ENCODE measurements at places on chromosomes 1 and 21. TPM values are rescaled to one million over a fixed set of nuclear protein-coding genes. Genes with fewer than 3 reads are reported as not detected.
A peak's percentile ranks its signal among the peaks of the same experiment; 100 is the strongest.

- H3K27ac ChIP-seq: no peak overlapping the region
- H3K27me3 ChIP-seq: no peaks in the 10 kb centered on the region
- no peak overlapping the region for H3K4me3 ChIP-seq
- H3K36me3 ChIP-seq: no peaks in the 10 kb centered on the region
Observed at GRCh38 chr1:26351590-26352337, 2.2 kb downstream of the CRYBG2 start.

- H3K4me3 ChIP-seq: no peak overlapping the region
- peaks cover 5% of the 10 kb centered on the region for H3K4me1 ChIP-seq
Observed at GRCh38 chr1:3614755-3615742, 3.7 kb upstream of the MEGF6 start.

DNA sequence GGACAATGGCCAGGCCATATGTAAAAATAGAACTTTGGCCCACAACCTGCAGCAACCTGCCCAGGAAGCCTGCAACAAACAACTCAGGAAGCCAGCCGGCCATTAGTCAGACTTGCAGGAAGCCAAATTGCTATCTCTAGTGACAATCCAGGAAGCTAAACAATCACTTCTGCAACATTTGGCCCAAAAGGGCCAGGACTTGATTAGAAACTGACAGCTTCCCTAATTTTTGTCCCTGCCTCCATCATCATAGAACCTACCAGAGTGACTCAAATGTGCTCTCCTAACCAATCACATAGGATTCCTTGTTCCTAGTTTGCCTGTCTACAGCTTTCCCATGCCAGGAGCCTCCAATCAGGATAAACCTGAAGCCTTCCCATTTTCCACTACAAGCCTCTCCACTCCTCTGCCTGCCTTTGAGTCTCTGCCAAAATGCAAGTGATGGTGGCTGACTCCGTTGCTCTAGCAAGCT lies 639.3 kb downstream of the PTPRU start:
- DNase-seq: peak; percentile 39
- no peaks in the 10 kb centered on the region for H3K4me1 ChIP-seq
- H3K4me3 ChIP-seq: no peak overlapping the region
- H3K27me3 ChIP-seq: no peaks in the 10 kb centered on the region

GRCh38 chr1:192904438-192904895 lies 95.6 kb downstream of the RGS2 start:
- no peaks in the 10 kb centered on the region for H3K27me3 ChIP-seq
- H3K4me3 ChIP-seq: no peak overlapping the region
- H3K4me1 ChIP-seq: no peaks in the 10 kb centered on the region
- peak; percentile 4 for DNase-seq

DNA sequence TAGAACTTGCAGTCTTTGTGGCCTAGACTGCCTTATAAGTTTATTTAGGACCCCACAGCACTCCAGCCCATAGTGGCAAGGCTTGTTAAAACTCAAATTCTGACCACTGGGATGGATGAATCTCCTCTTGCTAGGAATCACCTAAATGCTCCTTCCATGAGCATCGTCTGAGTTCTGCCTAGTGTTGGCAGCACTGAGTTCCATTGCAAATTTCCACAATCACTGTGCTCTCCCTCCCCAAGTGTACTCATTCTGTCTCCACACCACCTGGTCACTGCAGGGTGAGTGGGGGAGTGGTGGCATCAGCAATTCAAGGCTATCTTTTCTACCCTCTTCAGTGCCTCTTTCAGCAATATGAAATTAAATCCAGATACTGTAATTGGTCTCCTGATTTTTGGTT lies 46.7 kb upstream of the PTBP2 start:
- no peak overlapping the region for H3K27ac ChIP-seq
- no peaks in the 10 kb centered on the region for H3K27me3 ChIP-seq
- H3K4me1 ChIP-seq: no peaks in the 10 kb centered on the region

DNA sequence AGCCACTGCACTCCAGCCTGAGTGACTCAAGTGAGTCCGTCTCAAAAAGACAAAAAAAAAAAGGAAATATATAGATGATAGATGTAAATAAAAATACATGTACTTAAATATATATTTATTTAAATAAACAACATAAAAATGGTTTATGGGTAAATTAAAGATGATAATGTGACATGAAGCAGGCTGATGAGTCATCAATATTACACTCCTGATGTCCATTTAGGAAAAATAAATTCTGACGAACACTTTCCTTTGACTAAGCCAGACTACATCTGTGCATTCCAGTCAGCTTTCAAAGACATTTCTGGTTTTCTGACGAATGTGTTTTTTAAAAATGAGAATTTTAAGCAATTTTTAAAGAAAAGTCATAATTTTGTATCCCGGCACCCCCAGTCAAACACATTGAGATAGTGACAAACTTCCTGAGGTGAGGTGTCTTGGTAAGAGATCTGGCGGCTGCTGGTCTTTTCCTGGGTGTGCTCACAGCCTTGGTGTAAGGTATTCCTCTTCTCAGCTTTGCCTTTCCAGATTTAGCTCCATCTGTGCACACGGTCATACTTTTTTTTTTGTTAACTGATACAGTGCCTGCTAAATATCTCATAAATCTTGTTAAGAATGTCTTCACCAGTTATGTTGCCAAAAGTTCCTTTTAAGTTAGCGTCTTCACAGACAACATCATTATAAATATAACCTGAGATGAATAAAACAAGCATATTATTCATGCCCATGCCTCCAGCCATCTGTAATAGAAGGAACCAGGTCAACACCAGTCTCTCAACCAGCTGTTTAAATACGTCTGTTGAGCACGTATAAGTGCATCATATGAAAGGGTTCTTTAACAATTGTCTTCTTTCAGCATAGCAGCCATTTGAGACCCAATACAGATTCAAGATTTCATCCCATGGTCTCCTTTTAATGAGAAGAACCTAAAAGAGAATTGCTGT lies 214.5 kb upstream of the PLD5 start:
- no peaks in the 10 kb centered on the region for H3K36me3 ChIP-seq
- H3K4me1 ChIP-seq: no peaks in the 10 kb centered on the region
- no peaks in the 10 kb centered on the region for H3K27me3 ChIP-seq
- DNase-seq: no peak

DNA sequence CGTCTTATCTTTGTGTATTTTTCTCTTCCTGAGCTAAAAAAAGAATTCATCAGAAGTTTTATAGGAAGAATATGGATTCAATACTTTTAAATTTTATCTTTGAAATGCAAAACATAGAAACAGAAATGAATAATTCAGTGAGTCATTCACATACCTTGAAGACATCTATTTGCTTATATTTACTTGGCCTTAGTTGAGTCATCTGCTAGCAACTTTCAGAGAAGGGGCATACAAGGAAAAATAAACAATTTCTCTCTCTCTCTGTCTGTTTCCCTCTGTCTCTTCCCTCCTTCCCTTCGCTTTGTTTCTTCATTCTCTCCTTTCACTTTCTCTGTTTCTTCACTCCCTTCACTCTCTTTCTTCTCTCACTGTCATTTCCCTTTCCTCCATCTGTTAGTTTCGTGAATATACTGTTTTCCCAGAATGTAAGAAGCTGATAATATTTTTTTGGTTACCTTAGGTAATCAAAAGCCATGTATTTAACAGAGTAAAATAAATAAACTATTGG lies 477.2 kb downstream of the BRINP3 start:
- no peak overlapping the region for H3K27ac ChIP-seq
- H3K36me3 ChIP-seq: no peaks in the 10 kb centered on the region
- H3K4me1 ChIP-seq: no peaks in the 10 kb centered on the region
- H3K27me3 ChIP-seq: no peaks in the 10 kb centered on the region
- no peak for DNase-seq

- peaks cover 83% of the 10 kb centered on the region for H3K36me3 ChIP-seq
- no peaks in the 10 kb centered on the region for H3K27me3 ChIP-seq
- DNase-seq: no peak
Observed at GRCh38 chr1:214377886-214378285, 96.9 kb downstream of the SMYD2 start.

GRCh38 chr1:79738101-79738500 lies 731.6 kb upstream of the ADGRL4 start:
- no peaks in the 10 kb centered on the region for H3K4me1 ChIP-seq
- DNase-seq: no peak
- no peaks in the 10 kb centered on the region for H3K36me3 ChIP-seq
- no peaks in the 10 kb centered on the region for H3K27me3 ChIP-seq
- H3K27ac ChIP-seq: no peak overlapping the region
- no peak overlapping the region for H3K4me3 ChIP-seq

DNA sequence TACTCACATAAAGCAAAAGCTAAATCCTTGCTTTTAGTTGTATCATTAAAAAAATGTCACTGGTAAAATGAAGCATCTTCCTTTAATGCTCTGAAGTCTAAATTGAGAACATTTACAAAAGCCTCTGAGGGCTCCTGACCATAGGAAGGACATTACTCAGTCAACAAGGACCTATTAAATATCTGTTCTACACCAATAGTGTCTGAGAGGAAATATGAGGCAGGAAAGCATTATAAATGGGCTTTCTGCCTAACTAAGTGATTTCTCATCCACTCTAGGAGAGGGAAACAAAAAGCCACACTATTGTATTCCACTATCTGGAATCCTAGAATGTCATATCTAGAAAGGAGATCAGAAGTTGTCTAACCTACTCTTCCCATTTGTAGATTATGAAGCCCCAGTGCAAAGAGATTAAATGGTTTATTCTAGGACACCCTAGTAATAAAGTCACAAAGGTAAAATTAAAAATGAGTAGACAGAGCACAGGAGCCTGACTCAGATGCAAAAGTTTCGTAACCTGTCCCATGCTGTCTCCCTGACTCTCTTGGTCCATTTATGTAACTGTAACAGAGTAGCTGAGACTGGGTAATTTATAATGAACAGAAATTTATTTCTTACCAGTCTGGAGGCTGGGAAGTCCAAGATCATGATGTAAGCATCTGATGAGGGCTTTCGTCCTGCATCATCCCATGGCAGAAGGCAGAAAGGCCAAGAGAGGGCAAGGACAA lies 17.6 kb downstream of the RGS1 start:
- no peaks in the 10 kb centered on the region for H3K4me1 ChIP-seq
- DNase-seq: no peak
- H3K36me3 ChIP-seq: no peaks in the 10 kb centered on the region
- no peaks in the 10 kb centered on the region for H3K27me3 ChIP-seq
- H3K4me3 ChIP-seq: no peak overlapping the region

DNA sequence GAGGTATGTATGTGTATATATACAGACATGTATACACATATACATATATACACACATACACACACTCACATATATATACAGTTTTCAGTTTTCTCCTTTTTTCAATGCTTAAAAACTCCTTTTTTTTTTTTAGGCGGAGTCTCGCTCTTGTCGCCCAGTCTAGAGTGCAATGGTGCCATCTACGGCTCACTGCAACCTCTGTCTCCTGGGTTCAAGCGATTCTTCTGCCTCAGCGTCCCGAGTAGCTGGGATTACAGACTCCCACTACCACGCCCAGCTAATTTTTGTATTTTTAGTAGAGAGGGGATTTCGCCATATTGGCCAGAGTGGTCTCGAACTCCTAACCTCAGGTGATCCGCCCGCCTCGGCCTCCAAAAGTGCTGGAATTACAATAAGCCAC lies 27.0 kb downstream of the STYXL2 start:
- H3K27me3 ChIP-seq: no peaks in the 10 kb centered on the region
- peaks cover 23% of the 10 kb centered on the region for H3K4me1 ChIP-seq
- H3K4me3 ChIP-seq: peak overlapping the region; percentile 49
- no peak for DNase-seq
- H3K27ac ChIP-seq: peak overlapping the region; percentile 0

- no peak overlapping the region for H3K27ac ChIP-seq
- no peaks in the 10 kb centered on the region for H3K4me1 ChIP-seq
- H3K4me3 ChIP-seq: no peak overlapping the region
- H3K27me3 ChIP-seq: no peaks in the 10 kb centered on the region
Observed at GRCh38 chr1:78240191-78240590, 194.4 kb downstream of the GIPC2 start.

DNA sequence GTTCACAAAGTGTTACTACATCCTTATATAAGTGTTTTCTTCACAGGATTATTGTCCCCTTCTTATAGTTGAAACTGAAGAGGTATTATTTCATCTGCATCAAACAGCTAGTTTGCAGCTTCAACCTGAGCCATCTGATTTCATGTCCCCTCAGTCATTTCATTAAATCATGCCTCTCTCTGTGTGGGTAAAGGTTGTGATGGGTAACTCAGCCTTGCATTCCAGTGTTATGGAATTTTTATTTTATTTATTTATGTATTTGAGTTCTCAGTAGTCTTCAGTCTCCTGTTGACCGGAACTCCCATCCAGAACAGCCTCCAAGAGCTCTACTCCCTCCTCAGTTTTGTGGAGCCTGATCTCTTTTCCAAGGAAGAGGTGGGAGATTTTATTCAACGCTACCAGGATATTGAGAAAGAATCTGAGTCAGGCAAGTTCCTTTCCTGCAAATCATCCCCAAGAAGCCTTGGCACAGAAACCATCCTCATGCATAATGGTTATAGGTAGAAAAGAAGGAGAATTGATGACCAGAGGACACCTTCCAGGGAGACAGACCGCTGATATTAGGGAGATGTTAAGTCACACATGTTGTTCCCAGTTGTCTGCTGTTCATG lies 21.8 kb downstream of the CHD1L start:
- H3K36me3 ChIP-seq: peaks cover 61% of the 10 kb centered on the region
- no peak overlapping the region for H3K4me3 ChIP-seq
- no peaks in the 10 kb centered on the region for H3K4me1 ChIP-seq
- DNase-seq: no peak

DNA sequence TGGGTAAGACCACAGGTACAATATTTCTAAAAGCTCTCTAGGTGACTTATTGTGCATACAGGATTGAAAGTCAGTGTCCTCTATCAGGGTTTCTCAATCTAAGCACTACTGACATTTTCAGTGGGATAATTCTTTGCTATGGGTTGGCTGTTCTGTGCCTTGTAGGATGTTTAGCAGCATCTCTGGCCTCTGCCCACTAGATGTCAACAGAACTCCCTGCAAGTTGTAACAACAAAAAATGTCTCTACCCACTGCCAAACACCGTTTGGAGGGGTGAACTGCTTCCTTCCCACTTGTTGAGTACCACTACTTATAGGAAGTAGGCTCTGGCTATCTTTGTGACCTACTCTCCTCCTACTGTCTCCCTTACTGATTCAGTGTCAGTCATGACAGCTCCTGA lies 90.1 kb upstream of the ZRANB2 start:
- no peaks in the 10 kb centered on the region for H3K27me3 ChIP-seq
- peak; percentile 29 for DNase-seq
- H3K4me1 ChIP-seq: peaks cover 5% of the 10 kb centered on the region
- no peak overlapping the region for H3K4me3 ChIP-seq
- no peak overlapping the region for H3K27ac ChIP-seq
- H3K36me3 ChIP-seq: no peaks in the 10 kb centered on the region

DNA sequence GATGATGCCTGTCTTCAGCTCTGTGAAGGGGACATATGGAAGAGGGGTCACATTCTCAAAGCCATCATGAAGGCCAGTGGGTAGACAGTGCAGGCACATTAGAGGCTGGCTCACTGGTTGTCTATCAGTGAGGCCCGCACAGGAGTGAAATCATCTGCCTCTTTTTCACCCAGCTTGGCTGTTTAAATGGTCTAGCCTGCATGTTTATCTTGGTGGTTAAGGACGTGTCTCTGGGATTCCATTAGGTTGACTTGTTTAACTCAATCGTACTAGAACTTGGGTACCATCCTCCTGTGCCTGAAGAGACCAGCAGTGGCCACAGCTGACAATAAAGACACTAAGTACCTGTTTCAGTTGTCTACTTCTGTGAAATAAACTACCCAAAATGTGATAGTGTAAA lies 219.3 kb downstream of the PLPP3 start:
- no peak overlapping the region for H3K4me3 ChIP-seq
- DNase-seq: no peak
- no peaks in the 10 kb centered on the region for H3K27me3 ChIP-seq
- H3K27ac ChIP-seq: no peak overlapping the region

- H3K27ac ChIP-seq: peak overlapping the region; percentile 0
- H3K36me3 ChIP-seq: peaks cover 20% of the 10 kb centered on the region
- H3K27me3 ChIP-seq: no peaks in the 10 kb centered on the region
- DNase-seq: no peak
- H3K4me1 ChIP-seq: peaks cover 5% of the 10 kb centered on the region
- no peak overlapping the region for H3K4me3 ChIP-seq
Observed at GRCh38 chr1:244431166-244431565, 20.5 kb downstream of the ADSS2 start.

ADORA1 gene
- 1.2 TPM for total RNA-seq

KCNJ9 gene
- not detected for total RNA-seq

ZFP69 gene
- total RNA-seq: 6.7 TPM

WNT4 gene
- not detected for total RNA-seq

Data from A673 (cell line).